ENCODE measurements at places on chromosomes 16 and 17.

- no peak for DNase-seq
Measured at GRCh38 chr16:31201582-31202413, 762 bp downstream of the PYCARD start.

- no peak for DNase-seq
Measured at GRCh38 chr16:55687802-55688201, 32.0 kb downstream of the SLC6A2 start.

DNA sequence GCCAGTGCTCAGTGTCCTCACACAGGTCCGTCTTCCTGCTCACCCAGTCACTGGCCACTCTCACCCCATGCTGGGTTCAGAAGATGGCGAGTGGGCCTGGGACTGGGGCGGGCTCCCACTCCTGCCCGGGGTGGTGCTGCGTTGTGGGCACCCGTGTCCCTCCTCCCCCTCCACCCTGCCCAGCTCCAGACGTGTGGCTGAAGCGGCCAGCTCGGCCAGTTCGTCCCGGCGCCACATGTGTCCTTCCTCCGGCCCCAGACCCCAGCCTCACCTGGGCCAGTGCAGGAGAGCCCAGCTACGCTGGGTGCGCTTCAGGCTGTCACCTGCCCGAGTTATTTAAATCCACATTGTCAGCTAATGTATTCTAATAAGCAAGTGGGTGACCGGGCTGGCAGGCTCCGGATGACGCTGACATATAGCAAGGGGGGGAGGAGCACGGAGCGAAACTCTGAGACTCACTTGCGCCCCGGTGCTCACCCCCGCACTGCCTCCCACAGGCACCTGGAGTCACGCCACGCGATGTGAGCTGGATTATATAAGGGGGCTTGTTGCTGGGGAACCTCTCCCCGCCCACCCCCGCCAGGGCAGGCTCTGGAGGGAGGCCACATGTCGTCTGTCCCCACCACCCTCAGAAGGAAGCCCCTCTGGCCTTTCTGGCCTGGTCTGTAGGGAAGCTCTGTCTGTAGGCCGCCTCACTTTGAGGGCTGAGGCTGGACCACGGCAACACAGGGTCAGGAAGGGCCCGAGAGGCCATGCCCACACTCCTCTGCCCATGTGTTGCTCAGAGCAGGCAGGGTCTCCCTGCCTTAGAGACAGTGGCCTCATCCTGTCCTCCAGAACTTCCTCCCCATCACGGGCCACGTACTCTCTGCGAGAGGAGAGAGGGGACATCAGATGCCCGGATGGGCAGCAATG lies 7.1 kb upstream of the BAIAP2 start:
- no peak for DNase-seq

DNA sequence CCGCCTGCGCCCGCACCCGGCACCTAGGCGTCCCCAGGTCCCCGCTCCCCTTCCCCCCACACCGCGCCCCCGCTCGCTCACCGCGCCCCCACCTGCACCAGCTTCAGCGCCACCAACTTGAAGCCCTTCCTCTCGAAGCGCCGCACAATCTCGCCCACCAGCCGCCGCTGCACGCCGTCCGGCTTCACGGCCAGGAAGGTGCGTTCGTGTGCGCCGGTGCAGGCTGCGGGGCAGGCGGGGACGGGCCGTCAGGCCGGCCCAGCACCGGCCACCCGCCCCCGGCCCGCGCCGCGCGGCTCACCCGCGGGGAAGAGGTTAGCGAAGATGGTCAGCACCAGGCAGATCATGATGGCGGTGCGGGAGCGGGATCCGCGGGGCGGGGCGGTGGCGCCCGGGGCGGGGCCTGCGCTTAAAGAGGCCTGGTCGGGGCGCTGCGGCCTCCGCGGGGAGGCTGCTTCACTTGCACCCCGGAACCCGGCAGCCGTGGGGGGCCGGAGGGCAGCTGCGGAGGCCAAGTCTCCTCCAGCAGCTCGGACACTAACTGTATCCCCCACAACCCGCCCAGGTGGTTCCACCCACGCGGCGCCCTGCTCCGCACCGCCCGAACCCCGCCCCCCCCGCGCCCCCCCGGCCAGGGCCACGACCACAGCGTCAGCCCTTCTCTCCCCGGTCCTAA lies at the start of gene NME3:
Gene NME3 (minus strand): TSS at position 356 of the 676 bp plus-strand sequence. CDS start 9 bp downstream, at position 347.
- peak; percentile 48 for DNase-seq

- no peak for DNase-seq
Measured at GRCh38 chr16:70576431-70577255, 53.0 kb downstream of the SF3B3 start.

Data from neuronal stem cell (in vitro differentiated cells).